Spleen (tissue), 13 donors: ENCODE measurements at places on chromosomes 4 and X.

- DNase-seq: no peak
Observed at GRCh38 chrX:66021401-66021764, 18.5 kb downstream of the VSIG4 start.

DNA sequence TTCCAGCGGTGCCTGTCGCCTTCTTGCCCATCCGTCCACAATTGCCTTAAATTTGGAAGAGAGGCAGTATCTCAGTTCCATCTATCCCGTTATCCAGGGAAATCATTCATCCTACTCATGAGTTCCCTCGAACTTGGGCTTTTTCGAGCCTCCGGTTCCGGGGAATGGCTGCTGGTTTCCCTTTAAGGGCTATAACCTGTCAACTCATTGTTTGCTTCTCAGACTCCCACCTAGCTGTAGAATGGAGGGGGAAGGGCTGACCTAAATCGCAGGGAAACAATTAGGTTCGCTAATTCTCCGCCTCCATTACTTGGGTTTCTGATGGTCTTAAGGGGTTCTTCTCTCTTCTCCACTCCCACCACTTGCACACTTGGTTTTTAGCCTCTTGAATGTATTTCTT, 1.2 kb downstream of the UCHL1 start:
- no peak for DNase-seq

- DNase-seq: no peak
Observed at GRCh38 chr4:104064646-104065577, 345.1 kb upstream of the TACR3 start.

DNA sequence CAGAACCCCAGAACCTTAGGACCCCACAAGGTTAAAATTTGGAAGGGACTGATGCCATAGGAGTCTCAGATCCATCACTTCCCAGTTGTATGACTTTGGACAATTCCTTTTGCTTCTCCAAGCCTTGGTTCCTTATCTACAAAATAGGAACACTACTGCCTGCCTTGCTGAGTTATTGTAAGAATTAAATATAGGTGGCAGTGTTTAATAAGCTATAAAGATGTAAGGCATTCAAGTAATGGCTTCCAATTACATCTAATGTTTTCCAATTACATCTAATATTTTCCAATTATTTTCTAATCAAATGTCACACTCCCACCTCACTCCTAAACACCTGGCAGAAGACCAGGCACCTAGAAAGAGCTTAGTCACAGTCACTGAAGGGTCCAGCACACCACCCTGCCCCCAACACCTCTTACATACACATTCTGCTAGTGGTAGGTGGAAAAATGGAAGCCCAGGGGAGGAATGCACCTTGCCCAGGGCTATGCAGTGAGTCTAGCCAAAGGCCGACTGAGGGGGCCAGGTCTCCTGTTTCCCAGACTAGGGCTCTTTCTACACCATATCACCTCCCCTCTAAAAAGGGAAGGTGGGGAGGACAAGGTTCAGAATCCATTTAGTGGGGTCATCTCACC, 24.5 kb upstream of the KDM5C start:
- DNase-seq: peak; percentile 50

GRCh38 chr4:174828845-174829701, at the start of gene GLRA3:
TSS of gene GLRA3 (minus strand) at chr4:174829247. CDS start at chr4:174828811, 436 bp downstream.
- DNase-seq: peak; percentile 81

DNA sequence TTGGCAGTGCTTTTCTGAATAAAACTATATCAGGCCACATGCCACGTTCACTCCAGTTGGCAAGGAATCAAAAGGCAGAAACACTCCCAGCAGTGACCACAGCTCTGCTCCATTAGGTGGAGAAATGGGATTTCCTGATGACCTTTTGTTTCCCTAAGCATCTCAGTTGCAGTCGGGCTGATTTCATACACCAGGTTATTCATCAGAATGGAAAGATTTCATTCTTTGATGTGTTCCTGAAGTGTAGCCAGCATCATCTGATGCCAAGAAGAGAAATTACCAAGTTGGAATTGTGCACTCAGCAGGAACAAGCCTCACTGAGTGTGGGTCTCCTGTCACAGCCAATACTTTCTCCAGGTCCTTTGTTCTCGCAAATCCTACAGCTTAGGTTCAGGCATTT, 193.7 kb downstream of the SPATA18 start:
- no peak for DNase-seq

DNA sequence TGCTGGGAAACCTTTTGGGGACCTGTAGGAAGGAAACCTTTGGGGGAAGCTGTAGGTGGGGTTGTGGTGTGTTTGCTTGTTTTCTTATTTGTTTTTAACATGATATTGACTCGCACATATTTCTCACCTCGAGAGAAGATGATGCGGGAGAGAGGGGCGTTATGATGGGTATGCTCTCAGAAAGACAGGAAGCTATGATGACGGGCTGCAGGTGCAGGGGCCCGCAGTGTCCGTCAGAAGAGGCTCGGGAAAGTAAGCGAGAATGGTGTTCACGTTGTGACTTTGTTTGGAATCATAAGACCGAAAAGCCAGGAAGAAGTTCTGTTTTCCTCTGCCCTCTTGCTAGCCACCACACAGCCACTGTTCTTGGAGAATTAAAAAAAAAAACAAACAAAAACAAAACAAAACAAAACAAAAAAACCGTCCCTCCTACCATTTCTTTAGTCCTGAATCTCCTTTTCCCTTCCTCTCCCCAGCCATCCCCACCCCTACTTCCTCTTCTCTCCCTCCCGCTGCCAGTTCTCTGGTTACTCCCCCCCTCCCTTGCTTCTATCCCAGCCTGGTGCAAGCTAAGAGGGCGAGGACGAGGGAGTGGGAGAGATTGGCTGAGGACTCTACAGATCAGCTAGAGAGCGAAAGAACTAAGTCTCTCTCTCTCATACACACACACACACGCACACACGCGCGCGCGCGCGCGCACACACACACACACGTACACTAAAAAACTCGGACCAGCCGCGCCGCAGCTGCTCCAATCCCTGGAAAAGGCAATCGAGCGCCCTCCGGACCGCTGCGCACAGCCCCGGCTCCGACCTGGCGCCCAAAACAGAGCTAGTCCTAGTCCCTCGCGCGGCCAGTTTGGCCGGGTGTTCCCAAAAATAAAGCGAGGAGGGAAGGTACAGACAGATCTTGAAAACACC, at the start of gene BMP3:
BMP3 (plus strand) TSS at position 648 of the 920 bp plus-strand sequence. CDS start 577 bp downstream, outside the sequence.
- peak; percentile 73 for DNase-seq

- no peak for DNase-seq
Observed at GRCh38 chr4:7714738-7715137, 224.9 kb downstream of the AFAP1 start.
